ENCODE measurements at places on chromosomes 1 and 21.

DNA sequence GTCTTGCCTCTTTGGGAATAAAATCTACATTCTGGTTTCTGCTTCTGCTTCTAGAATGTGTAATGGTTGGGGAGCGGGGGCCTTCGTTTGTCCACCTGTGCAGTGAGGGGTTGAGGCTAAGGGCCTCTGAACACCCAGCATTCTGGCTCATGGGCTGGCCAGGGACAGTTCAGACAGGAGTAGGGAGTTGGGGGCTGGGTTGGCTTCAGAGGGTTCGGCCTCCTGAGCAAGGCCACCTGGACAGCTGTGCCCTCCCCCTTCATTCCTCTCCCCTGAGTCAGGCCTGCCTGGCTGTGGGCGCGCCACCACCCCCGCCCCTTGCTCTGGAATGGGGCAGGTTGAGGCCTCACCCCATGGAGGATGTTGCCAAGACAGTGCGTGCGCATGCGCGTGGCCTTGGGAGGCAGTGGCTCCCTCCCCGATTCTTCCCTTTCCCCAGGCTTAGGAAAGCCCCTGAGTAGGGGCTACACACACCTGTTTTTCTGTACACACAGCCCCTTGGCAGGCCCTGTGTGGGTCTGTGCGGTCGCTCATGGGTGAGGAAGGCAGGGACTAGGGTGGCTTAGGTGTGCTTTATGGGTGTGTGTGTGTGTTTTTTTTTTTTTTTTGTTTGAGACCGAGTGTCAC is 57.0 kb downstream of the YARS1 start:
- DNase-seq: no peak

- peak; percentile 27 for DNase-seq
Measured at GRCh38 chr1:23562137-23562876, 3.0 kb upstream of the ID3 start.

- DNase-seq: peak; percentile 1
Measured at GRCh38 chr21:25350056-25350455, 257.2 kb downstream of the MRPL39 start.

GRCh38 chr21:36654796-36655325 is 44.1 kb upstream of the SIM2 start:
- DNase-seq: no peak

- no peak for DNase-seq
Measured at GRCh38 chr1:224525411-224526040, 90.6 kb upstream of the CNIH3 start.

DNA sequence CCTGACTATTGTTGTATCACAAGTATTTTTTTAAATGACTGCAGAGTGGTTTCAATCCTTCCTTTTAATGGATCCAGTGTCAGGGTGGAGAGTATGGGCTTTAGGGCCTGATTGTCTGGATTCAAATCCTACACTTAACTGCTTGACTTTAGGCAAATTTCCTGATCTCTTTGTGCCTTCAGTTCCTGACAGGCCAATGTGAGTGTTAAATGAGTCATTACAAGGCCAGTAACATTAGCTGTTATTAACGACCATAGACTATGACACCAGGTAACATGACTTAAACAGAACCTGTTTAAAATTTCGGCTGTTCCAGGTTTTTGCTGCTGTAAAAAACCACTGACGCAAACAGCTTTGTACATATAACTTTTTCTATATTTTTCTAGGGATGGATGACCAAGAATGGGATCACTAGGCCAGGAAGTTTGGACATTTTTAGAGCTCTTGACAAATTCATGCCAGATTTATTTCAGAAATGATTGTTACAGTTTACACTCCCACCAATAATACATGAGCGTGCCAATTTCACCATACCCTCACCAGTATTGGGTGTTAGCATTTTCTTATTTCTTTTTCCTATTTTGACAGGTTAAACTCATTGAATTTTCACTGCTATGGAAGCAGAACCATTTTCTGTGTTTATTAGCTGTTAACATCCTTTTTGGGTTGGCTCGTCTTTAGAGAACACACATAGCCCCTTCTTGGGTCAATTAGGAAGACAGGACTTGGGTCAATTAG is 11.3 kb downstream of the ZNF362 start:
- no peak for DNase-seq

DNA sequence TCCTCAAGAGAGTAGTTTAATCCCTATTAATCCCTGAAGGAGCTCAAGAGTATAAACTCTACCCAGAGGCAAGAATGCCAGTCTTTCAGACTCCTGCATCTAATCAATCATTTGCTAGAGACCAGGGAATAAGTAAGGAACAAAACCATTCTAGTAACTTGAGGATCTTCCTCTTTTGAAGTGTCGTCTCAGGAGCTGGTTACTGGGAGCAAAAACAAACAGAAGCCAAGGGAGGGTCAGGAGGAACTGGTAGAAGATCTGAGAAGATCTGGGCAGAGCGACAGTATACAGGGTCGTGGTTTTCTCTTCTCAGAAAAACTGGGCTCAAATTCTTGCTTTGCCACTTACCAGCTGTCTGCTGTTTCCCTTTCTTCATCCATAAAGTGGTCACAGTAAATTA is 69.3 kb downstream of the RPS6KA1 start:
- DNase-seq: no peak

- no peak for DNase-seq
Measured at GRCh38 chr1:86466986-86467385, 1.7 kb upstream of the CLCA1 start.

DNA sequence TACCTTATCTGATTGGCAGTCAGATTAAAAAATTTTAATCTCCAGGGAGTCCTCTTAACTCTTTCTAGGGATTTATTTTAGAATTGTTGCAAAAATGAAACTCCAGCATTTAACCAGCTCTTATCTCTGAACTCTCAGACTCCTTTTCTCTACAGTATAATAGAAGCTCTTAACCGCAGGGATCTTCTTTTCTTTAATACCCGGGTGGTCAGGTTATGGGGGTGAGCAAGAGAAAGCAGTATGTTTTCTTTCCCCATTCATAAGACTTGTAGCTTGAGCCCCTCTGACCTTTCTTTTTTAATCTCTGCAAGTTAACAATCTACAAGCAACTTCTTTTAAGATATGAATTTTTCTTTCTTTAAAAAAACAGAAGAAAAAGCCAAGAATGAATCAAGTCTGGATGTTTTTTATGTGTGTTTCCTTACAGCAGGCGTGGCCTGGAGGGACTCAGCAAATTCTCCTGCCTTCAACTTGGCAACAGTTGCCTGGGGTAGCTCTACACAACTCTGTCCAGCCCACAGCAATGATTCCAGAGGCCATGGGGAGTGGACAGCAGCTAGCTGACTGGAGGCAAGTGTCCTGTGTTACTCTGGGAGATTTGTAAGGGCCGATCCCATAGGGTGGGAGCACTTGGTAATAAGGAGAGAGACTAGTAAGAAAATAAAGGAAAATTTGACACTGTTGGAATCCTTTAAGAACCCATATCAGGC is 13.4 kb upstream of the OLFML3 start:
- no peak for DNase-seq

- no peak for DNase-seq
Measured at GRCh38 chr1:67834246-67834877, 1.1 kb upstream of the GNG12 start.

- DNase-seq: no peak
Measured at GRCh38 chr1:172356620-172357019, 63.9 kb upstream of the C1orf105 start.

DNA sequence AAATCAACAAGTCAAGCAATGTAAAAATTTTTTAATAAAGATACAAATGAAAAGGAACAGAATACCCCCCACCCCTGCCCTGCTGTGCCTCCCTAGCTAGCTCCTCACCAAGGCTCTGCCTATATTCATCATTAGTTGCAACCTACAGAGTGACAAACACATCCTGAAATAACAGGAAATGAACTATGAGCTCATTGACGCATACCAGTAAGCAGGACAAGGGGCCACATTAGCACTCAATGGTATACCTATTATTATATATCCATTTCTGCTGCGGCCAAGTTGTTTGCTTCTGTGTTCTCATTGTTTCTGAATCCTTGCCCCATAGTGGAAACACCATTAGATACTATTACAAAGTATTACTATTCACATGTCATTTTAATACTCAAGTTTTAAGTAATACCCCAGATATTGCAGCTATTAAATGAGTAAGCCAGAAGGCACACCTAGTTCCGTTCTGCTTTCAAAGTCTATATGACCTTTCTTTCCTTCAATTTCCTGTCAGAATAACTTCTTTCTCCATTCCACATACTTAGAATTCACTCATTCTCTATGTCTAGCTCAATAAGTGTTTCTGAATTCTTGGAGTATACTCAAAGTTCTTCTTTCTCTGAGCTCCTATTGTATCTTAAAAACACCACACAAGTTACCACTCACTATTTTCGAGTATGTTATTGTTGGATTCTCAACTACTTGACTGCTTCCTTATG is 1214.9 kb downstream of the PLA2G4A start:
- no peak for DNase-seq

DNA sequence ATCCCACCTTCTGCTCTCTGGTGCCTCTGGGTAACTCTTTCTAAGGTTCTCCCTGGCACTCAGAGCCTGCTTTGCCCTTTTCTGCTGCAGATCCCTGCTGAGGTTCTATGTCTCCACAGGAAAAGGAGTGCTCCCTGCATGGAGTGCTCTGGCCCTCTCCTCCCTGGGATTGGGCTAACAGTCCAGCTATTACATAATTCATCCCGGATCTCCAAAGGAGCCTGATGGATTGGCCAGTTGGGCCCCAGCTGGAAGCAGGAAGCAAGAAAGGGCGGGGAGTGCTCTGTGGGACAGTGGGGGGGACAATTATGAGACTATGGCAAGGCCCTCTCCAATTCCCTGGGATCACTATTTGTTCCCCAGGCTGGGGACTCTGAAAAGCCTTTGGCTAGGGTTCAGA is 51.9 kb upstream of the GOLT1A start:
- DNase-seq: no peak

- DNase-seq: no peak
Measured at GRCh38 chr1:96524100-96524499, 197.5 kb upstream of the PTBP2 start.

- DNase-seq: no peak
Measured at GRCh38 chr1:234823191-234824176, 213.5 kb upstream of the IRF2BP2 start.

- DNase-seq: no peak
Measured at GRCh38 chr1:195604287-195604686, 1004.0 kb downstream of the KCNT2 start.

- DNase-seq: no peak
Measured at GRCh38 chr1:26745191-26745590, 42.6 kb upstream of the PIGV start.

DNA sequence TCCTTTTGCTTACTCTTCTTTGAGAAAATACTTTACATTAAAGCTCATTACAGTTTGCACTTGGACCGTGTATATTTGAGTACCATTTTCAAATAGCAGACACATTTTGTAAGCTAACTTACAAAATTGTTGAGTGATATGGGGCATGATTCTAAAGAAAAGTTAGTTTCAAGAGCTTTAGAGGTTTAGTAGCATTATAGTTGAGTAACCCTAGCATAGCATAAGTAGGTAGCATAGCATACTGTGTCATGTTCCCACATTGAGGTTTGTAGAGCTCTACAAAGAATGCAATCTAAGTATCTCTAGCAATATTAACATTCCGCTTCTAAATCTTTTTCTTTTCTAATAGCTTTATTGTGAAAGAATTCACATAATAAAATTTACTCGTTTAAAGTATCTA is 92.0 kb downstream of the ITSN1 start:
- no peak for DNase-seq

DNA sequence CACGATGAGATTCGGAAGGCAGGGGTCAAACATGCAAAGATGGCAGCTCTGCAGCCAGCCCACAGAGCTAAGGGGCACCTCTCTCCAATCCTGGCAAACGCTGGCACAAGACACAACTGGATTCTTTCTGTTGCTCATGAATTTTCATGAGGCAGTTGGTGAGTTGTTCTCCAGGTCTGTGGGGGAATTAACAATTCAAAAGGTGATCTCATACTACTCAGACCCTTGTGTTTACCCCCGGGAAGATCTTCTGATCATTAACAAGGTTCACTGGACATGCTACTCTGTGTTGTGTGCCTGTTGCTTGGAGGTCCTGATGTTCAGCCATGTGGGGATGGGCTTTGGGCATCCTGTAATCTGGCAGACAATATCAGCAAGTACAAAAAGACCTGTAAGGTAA is 128.9 kb downstream of the HHAT start:
- DNase-seq: no peak

GRCh38 chr1:9400425-9401079 is 107.9 kb downstream of the SPSB1 start:
- DNase-seq: no peak

DNA sequence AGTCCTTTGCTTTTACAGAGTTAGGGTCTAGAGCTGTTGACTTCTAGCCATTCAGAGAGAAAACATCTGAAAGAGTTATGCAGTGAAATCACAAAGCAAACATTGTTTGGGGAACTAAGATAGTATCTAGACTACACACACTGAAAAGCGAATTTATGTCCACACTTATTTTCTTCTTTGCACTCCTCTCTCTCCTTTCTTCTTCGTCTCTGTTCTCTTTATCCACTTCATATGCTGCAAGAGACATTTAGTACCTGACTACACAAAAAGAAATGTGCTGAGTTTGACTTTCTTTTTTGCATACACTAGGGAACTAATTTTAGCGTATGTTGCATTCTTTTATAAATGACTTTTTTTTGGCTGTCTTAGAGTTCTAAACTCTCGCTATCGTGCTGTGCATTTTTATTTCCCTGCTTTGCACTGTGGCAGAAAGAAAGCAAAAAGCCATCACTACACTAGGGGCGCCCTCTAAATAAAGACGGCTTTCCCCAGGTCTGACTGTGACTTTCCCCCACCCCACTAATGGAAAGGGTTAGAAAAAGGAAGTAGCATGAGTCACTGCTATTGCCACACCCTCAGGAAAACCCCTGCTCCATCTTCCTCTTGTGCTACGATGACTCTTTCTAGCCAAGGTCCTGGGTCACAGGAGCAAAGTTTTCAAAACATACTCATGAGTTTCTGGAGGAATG is 65.7 kb downstream of the MAP3K7CL start:
- DNase-seq: peak; percentile 38

- DNase-seq: no peak
Measured at GRCh38 chr1:200624679-200625335, 4.3 kb upstream of the KIF14 start.

- DNase-seq: no peak
Measured at GRCh38 chr1:154664331-154665002, 56.5 kb upstream of the ADAR start.

- no peak for DNase-seq
Measured at GRCh38 chr1:181044449-181044966, 10.7 kb downstream of the MR1 start.

GRCh38 chr1:160862203-160863060 is at the start of gene CD244:
Gene CD244 (minus strand): TSS chr1:160862887. CDS start chr1:160862677, 210 bp downstream.
- DNase-seq: peak; percentile 18

GRCh38 chr1:86751923-86752322 is 47.5 kb downstream of the SH3GLB1 start:
- DNase-seq: no peak

DNA sequence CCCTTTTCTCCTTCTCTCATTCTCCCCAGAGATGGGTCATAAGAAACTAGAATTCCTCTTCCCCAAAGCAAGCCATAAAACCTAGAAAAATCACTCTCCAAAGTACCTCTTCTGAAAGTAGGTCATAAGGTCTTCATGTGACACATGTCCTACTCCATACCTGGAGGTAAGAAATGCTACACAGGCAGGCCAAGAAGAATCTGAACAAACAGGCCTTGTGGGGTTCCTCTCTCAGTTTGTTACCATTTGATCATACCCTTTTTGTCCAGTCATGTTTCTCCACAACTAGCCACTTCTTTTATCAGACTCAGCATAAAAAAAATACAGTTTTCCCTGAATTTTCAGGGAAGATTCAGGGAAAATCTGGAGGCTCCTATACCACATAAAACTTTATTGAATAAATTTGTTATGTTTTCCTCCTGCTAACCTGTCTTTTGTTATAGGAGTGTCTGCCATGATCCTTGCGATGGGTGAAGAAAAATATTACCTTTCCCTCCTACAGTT is 134.4 kb upstream of the LMO4 start:
- no peak for DNase-seq

GRCh38 chr1:82318921-82319320 is 518.2 kb downstream of the ADGRL2 start:
- DNase-seq: no peak
